Stimulated activated CD8-positive, alpha-beta memory T cell treated with anti-CD3 and anti-CD28 coated beads, Interleukin-7, amount 100 ng/mL, for 4 hours (primary cell): ENCODE measurements at places on chromosomes 2 and 18.

DNA sequence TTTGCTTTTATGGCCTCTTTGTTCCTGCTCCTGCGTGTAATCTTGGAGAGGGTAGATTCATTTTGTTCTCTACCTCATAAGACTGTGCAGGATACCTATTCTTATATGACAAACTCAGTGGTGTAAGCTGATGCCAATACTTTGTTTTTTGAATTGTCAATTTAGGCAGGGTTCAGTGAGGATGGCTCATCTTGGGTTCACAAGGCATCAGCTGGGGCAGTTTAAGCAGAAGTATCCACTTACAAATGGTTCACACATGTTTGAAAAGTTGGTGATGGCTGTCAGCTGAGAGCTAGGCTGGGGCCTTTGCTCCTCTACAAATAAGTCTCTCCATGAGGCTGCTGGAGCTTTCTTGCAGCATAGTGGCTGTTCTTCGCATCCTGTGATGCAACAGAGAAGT lies 920.6 kb upstream of the PIK3C3 start:
- no peak for DNase-seq

DNA sequence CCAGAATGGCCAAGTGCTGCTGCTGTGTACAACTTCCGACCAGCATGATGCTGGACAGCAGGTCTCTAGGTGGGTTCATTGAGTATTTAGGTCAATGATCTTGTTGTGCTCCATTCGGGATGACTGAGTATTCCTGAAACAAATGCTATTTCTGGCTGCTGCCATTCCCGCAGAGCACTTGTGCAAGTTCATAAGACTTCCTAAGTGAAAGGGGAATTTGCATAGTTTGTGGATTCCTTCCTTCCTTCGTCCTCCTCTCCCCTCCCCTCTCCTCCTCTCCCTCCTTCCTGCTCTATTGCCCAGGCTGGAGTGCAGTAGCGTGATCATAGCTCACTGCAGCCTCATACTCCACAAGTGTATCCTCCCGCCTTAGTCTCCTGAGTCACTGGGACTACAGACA lies 40.4 kb downstream of the LDLRAD4 start:
- DNase-seq = no peak

- no peak for DNase-seq
Measured at GRCh38 chr18:80154293-80154692, 45.2 kb downstream of the ADNP2 start.

- no peak for DNase-seq
Measured at GRCh38 chr18:24197412-24197811, 58.5 kb downstream of the CABYR start.
